ENCODE measurements at places on chromosomes 4 and X. TPM values are rescaled to one million over a fixed set of nuclear protein-coding genes. Genes with fewer than 3 reads are reported as not detected.

The LNX1 gene
- 4.6 TPM for total RNA-seq

The SLC10A6 gene
- 4.2 TPM for total RNA-seq

DNA sequence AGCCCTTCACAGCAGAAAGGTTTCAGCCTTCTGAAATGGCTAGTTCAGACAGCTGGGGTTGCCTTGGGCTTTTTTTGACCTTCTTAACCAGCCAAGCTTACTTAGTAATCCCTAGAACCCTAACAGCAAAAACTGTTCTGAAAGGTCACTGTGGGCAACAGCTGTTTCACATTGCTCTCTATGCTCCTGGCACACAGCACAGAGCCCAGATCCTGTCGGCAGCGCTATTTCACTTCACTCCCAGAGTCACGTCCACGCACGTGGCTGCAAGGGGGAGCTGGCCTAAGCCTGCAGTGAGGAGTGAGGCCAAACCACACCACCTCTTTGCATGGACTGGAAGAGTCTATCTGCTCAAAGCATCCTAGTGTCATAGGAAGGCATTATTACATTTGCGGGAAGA lies 32.0 kb upstream of the STS start:
- no peaks in the 10 kb centered on the region for H3K4me1 ChIP-seq
- H3K27me3 ChIP-seq: no peaks in the 10 kb centered on the region
- H3K36me3 ChIP-seq: no peaks in the 10 kb centered on the region
- no peak for DNase-seq

DNA sequence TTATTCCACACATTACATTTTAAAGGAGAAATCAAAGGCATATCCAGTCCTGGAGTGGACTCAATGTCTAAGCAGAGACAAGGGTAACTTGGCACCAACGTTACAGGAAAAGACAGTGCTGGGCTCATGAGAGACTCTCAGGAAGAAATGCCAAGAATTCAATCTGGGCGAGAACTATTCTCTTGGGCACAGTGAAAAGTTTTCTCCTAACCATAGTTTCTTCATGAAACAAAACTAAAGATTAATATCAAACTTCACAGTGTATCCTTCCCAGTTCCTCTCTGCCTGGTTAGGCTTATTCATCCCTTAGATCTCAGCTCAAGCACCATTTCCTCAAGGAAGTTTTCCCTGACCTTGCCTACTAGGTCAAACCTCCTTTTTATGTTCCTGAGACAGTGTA lies 109.4 kb upstream of the TLL1 start:
- H3K36me3 ChIP-seq: no peaks in the 10 kb centered on the region
- no peaks in the 10 kb centered on the region for H3K4me1 ChIP-seq
- no peaks in the 10 kb centered on the region for H3K27me3 ChIP-seq
- no peak for DNase-seq

DNA sequence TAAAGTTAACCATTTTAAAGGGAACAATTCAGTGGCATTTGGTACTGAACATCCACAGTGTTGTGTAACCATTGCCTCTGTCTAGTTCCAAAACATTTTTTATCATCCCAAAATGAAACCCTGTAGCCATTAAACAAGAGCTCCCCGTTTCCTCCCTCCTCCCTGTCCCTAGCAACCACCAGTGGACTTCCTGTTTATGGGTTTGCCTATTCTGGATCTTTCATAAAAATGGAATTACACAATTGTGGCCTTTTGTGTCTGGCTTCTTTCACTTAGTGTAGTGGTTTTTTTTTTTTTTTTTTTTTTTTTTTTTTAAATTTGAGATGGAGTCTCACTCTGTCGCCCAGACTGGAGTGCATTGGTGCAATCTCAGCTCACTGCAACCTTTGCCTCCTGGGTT lies 11.6 kb downstream of the RBMX2 start:
- no peaks in the 10 kb centered on the region for H3K27me3 ChIP-seq
- H3K27ac ChIP-seq: no peak overlapping the region
- no peak overlapping the region for H3K4me3 ChIP-seq
- H3K4me1 ChIP-seq: no peaks in the 10 kb centered on the region
- no peak for DNase-seq
- H3K36me3 ChIP-seq: no peaks in the 10 kb centered on the region

DNA sequence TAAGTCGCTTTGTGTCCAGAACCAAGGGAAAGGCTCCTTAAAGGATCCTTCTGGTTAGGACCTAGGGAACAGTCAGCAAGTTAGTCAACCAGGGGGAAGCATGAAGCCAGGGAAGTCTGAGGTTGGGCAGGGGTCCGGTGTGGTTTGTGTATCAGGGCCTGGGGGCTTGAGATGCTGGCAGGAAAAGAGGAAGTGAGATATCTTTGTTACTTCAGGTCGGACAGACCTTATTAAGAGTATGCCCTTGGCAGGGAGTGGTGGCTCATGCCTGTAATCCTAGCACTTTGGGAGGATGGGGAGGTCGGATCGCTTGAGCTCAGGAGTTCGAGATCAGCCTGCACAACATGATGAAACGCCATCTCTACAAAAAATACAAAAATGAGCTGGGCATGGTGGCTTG lies 52.3 kb upstream of the TRPC5OS start:
- no peak for DNase-seq
- no peak overlapping the region for H3K4me3 ChIP-seq
- H3K27ac ChIP-seq: no peak overlapping the region

The CENPE gene
- 1.3 TPM for total RNA-seq

GRCh38 chrX:79036157-79036880 lies 91.1 kb downstream of the P2RY10 start:
- no peaks in the 10 kb centered on the region for H3K4me1 ChIP-seq
- no peak overlapping the region for H3K27ac ChIP-seq
- no peaks in the 10 kb centered on the region for H3K27me3 ChIP-seq
- H3K36me3 ChIP-seq: no peaks in the 10 kb centered on the region
- no peak overlapping the region for H3K4me3 ChIP-seq

The LPAR4 gene
- 0.93 TPM for total RNA-seq

GRCh38 chr4:110787109-110787508 lies 164.2 kb upstream of the PITX2 start:
- no peak for DNase-seq
- no peak overlapping the region for H3K4me3 ChIP-seq
- H3K36me3 ChIP-seq: no peaks in the 10 kb centered on the region
- H3K4me1 ChIP-seq: no peaks in the 10 kb centered on the region

DNA sequence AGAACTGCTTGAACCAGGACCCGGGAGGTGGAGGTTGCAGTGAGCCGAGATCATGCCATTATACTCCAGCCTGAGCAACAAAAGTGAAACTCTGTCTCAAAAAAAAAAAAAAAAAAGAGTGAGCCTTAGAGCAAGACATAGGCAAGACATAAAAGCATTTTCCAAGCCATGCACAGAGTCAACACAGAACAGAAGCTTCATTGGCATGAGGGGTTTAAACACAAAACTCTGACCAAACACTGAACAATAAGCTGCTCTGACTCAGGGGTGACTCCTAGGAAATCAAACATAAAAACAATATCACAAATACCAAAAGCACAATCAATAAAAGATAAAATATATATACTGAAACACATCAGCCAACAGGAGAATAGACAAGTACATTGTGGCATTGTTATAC lies 136.8 kb downstream of the PLS3 start:
- no peak for DNase-seq
- H3K4me3 ChIP-seq: no peak overlapping the region
- no peaks in the 10 kb centered on the region for H3K36me3 ChIP-seq

DNA sequence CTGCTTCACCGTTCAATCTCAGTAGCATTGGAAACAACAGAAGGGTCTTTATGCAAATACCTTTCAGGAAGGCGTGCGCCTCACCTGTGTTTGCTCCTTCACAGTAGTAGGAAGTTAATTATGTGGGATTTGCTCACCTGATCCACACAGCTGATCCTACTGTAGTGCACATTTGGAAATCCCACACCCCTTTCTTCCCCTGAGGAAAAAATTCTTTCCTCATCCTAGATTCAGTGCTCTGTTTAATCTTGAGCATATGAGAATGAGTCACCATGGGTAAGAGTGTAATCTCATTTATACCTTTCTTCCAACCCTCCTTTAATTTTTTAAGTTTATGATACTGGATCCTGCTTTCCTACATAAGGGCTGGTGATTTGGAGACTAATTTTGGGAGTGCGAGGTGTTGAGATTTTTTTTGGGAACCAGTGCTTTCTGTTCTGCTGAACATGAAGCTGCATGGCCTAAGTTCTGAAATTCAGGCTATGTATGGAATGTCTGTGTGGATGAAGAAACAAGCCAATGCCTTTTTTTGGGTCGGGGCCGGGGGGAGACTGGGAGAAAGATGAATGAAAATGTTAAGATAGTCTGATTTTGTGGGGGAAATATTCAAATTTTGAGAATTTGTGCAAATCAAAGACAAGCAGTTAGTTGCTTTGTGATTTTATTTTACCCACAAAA lies 19.0 kb downstream of the GAB1 start:
- no peaks in the 10 kb centered on the region for H3K36me3 ChIP-seq
- peaks cover 12% of the 10 kb centered on the region for H3K4me1 ChIP-seq
- DNase-seq: no peak
- H3K27me3 ChIP-seq: no peaks in the 10 kb centered on the region
- no peak overlapping the region for H3K4me3 ChIP-seq
- peak overlapping the region; percentile 39 for H3K27ac ChIP-seq

- H3K27me3 ChIP-seq: no peaks in the 10 kb centered on the region
- DNase-seq: no peak
- peak overlapping the region; percentile 54 for H3K27ac ChIP-seq
- H3K4me3 ChIP-seq: no peak overlapping the region
- peaks cover 2% of the 10 kb centered on the region for H3K36me3 ChIP-seq
These were observed 6.0 kb downstream of the PDLIM5 start for GRCh38 chr4:94457692-94458106.

GRCh38 chrX:69124108-69124507 lies 41.1 kb downstream of the PJA1 start:
- H3K27me3 ChIP-seq: no peaks in the 10 kb centered on the region
- no peaks in the 10 kb centered on the region for H3K4me1 ChIP-seq
- no peak overlapping the region for H3K27ac ChIP-seq
- no peaks in the 10 kb centered on the region for H3K36me3 ChIP-seq

GRCh38 chr4:163175971-163176958 lies 9.6 kb upstream of the NAF1 start:
- no peaks in the 10 kb centered on the region for H3K36me3 ChIP-seq
- no peak overlapping the region for H3K27ac ChIP-seq
- no peaks in the 10 kb centered on the region for H3K27me3 ChIP-seq
- no peaks in the 10 kb centered on the region for H3K4me1 ChIP-seq

GRCh38 chrX:5898463-5898862 lies 330.2 kb downstream of the NLGN4X start:
- H3K4me3 ChIP-seq: no peak overlapping the region
- no peak for DNase-seq
- H3K27me3 ChIP-seq: no peaks in the 10 kb centered on the region
- H3K4me1 ChIP-seq: no peaks in the 10 kb centered on the region
